Fibroblast of skin of scalp (primary cell): ENCODE measurements at places on chromosomes 4 and X.
A peak's percentile ranks its signal among the peaks of the same experiment; 100 is the strongest.

DNA sequence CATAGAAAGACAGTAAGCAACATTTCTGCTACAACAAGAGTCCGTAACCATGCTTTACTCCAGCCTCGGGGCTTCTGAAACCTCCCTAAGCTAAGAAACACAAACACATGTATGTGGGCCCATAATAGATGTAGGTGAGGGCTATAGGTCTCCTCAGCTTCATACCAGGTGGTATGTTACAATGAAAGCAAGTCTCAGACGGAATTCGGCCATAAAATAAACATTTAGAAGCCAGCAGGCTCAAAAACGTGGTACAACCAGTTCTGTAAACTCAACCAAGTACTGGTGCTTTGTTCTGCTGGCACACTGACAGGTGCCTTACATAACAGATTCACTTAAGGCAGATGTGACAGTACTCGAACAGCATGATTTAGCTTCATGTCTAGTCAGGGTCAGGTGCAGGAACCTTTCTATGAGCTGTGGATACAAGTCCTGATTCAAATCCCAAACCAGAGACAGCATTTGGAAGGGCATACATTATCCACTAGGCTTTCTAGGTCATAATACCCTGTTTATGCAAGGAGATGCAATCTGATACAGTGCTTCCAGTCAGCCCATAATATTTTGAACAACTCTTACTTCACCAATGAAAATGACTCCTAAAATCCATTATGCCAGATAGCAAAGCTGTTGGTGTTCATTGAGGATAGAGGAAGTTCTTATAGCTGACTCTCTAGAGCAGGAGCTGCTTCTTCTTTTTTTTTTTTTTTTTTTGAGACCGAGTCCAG lies 113.8 kb upstream of the ENPP6 start:
- DNase-seq = no peak

DNA sequence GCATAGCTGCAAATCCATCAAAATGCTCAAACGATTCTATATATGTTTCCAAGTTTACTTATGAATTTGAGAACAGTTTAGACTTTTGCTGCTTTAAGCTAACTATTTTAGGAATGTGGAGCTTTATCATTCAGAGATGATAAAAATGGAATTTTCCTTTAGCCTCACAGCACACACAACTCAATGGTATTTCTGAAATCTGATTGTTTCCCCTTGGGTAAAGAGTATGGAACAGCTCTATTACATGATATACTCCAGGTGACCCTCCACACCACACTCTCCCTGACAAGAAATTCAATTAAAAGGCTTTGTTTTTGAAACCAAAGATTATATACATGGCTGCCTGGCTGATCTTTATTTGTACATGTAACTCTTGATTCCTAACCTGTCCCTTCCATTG lies 120.0 kb downstream of the LUZP4 start:
- peak; percentile 59 for DNase-seq

- peak; percentile 2 for DNase-seq
Measured at GRCh38 chr4:149031399-149031798, 589.2 kb upstream of the NR3C2 start.

DNA sequence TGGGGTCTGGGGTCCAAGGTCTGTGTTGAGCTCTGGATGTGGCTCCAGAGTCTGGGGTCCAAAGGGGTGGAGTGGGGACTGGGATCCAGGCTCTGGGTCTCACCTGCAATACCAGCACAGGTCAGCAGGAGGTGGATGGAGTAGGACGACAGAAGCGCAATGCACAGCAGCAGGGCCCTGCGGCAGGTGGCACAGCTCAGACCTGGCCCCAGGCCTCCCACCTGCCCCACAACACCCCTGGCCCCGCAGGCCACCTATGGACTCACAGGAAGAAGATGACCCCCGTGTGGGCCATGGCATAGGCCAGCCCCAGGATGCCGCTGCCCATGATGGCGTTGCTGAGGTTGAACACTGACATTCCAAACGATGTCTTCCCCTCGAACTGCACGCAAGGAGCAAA lies 3.4 kb downstream of the SLC38A5 start:
- DNase-seq = no peak

DNA sequence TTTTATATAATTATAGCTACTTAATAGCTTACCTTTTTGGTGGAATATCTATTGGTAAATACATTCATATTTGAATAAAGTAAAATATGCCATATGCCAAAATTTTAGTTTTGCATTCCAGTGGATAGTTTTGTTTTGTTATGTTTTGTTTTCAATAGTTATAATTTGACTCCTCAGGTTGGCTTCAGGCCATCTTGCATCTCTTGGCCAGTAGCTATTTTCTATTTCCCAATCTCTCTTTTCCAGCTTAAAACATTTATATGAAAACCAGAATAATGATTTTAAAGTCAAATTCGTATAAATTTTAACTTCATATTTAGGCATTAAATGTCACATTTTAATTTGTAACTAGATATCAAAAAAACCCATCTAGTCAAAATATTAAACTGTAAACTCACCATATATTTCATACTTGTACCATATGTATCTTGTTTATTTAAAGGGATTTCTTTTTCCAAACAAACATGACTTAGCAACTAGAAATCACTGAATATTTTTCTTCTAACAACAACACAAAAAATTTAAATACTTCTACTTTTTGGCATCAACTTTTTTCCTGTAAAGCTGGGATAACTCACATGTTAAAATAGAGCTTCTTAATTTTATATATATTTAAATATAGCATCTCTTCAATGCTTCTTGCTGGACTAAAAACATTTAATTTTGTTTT lies 1209.6 kb downstream of the PCDH7 start:
- no peak for DNase-seq

GRCh38 chr4:37594099-37594498 lies 92.1 kb downstream of the RELL1 start:
- no peak for DNase-seq

GRCh38 chrX:50071494-50071893 lies 129.3 kb downstream of the AKAP4 start:
- no peak for DNase-seq

- DNase-seq = peak; percentile 26
Measured at GRCh38 chrX:24294619-24295018, 19.2 kb downstream of the SUPT20HL2 start.

- DNase-seq = no peak
Measured at GRCh38 chr4:16909281-16909680, 10.8 kb upstream of the LDB2 start.

DNA sequence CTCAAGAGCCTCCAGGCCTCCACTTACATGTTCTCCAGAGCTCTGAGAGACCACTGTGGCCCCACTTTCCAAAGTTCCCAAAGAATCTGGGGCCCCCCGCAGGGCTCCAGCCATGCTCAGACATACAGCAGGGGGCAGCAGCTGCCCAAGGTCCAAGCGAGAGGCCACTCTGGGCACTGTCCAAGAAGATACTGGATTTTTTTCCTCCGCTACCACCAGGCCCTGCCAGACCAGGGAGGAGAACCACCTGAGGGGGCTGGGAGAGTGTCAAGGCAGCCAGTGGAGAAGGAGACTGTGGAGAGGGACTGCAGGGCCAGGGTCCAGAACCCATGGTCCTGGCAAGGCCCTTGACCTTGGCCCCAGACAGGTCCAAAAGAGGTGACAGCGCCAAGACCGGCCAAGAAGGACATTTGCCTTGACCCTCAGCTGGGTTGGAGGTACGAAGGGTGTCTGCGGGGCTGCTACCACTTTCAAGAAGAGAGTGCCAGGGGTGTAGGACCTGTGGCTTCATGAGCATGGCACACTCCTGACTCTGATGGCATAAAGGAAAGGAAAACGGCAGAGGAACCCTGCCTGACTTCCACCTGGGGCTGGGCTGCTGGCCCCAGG lies 5.3 kb downstream of the EMD start:
- no peak for DNase-seq

GRCh38 chr4:160319868-160320260 lies 1217.0 kb downstream of the RAPGEF2 start:
- DNase-seq = no peak

- DNase-seq = no peak
Measured at GRCh38 chrX:153608376-153608775, 9.4 kb upstream of the CCNQ start.

DNA sequence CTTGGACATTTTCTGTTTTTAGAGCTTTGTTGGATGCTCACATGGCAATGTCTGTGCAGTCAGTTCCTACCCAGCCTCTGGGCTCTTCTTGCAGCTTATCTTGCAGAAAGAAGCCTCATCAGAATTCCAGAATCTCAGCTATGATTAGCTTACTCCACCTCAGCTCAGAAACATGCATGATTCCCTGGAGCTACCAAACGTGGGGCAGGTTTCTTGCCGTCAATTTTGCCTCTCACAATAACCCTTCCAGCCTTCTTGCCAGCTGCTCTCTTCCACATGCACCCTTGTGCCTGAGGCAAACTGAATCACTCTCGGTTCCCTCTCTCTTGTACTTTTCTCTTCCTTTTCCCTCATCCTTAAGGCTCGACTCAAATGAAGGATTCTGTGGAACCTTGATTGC lies 141.4 kb downstream of the PTTG2 start:
- peak; percentile 40 for DNase-seq

DNA sequence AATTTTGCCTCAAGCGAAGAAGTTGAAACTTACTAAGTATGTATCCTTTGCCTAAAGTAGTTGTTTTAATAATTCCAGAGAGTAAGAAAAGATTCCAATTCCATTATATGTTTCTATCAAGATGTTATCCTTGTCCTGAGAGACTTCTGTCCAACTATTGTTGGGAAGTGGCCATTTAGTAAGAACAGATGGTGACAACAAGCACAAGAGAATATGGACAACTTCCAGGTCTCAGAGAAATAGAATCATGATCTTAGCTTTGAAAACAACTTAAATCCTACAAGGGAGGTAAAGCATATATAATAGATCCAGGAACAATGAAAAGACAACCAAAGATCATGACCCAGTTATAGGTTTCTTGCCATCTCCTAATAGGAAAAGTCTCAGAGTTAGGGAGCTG lies 486.6 kb upstream of the PCDH10 start:
- DNase-seq = no peak

DNA sequence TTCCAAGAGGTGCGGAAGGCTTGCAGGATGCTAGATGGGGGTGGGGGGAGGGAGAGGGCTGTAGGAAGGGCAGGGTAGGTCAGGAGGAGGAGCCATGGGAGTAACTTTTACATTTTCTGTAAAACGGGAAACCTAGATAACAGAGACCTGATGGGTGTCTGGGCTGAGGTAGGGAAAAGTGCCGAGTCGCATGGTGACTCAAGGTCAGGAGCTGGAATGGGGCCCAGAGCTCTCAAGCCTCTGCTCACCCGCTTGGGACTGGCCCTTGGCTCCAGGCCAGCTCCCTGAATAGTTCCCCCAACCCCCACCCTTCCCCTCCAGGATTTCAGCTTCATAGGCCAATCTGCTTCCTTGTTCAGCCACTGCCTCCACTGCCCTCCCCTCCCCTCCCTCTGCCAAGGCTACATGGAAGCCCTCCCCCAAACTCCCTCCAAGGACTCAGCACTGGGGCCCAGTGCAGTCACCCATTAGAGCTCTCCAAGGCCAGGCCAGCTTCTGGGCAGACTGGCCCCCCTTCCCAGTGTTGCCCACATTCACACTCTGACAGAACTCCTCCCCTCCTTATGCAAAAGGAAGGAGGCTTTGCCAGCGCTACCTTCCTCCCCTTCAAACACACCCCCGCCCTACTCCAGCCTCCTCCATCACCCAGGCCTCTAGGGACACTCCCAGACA lies 43.6 kb downstream of the TSC22D3 start:
- peak; percentile 78 for DNase-seq

GRCh38 chrX:53071604-53072417 lies 10.4 kb upstream of the TSPYL2 start:
- DNase-seq = peak; percentile 49

DNA sequence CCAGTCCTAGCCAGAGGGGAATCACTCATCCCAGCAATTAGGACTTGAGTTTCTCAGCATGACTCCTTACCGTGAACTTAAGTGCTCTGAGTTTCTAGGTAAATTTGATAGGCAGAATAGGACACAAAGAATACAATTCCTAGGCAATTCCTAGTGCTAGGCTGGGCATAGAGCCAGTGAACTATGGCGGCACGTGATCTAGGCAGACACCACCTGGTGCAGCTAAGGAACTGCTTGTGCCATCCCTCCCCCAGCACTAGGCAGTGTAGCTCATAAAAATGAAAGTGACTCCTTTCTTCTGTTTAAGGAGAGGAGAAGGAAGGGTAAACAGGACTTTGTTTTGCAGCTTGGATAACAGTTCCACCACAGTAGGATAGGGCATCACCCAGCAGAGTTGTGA lies 736.3 kb upstream of the PCDH7 start:
- no peak for DNase-seq

DNA sequence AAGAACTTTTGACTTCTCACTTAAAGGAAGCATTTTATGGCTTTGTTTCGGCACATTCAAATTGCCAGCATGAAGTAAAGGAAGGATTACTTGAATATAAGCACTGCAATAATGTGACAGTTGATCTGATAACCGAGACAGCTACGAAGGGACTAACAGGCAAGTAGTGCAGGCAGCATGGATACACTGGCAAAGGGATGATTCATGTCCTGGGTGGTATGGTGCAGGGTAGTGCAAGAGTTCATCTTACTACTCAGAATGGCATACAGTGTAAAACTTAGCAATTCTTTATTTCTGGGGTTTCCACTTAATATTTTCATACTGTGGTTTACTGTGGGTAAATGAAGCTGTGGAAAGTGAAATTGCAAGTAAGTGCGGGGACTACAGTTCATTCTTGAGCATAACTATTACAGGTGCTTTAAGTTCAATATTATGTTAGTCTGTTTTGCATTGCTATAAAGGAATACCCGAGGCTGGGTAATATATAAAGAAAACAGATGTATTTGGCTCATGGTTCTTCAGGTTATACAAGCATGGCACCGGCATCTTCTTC lies 611.8 kb downstream of the SPOCK3 start:
- no peak for DNase-seq

DNA sequence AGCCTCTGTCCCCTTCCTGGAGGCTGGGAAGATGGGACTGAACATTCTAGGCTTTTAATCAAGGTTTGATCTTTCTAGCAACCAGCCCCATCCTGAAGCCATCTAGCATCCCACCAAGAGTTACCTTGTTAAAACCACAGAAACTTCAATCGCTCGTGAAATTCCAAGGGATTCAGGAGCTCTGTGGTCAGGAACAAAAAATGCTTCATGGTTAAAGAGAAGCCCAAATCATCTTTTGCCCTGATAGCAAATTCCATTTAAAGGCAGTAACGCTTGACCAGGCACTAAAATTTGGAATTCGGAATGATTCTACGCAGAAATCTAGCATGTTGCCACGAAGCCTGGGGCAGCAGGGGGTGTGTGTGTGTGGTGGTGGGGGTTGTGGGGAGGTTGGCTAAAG lies 47.8 kb downstream of the CASP6 start:
- DNase-seq = no peak

DNA sequence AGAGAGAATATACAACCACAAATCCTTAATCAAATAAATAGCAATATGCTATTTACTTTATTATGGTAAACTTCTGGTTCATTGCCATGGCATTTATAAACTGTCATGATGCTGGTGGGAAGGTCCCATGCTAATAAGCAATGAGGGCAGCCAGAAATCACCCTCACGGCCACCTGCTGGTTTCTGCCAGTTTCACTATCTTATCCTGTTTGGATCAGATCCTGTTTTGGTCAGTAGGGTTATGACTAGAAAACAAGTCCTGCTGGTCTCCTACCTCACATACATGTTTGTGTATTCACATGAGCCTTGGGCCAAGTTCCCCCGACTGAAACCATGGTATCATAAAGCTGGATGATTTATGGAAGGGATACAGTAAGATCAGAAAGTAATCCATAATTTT lies 28.1 kb downstream of the XAGE5 start:
- no peak for DNase-seq
